ENCODE measurements at places on chromosomes 5 and 9.

- DNase-seq = no peak
These were observed 144.6 kb downstream of the CACNA1B start for GRCh38 chr9:138022121-138022741.

- no peak for DNase-seq
These were observed 160.2 kb downstream of the ARHGEF28 start for GRCh38 chr5:73786043-73786831.

- DNase-seq = no peak
These were observed 92.5 kb downstream of the ATPSCKMT start for GRCh38 chr5:10157085-10157669.

DNA sequence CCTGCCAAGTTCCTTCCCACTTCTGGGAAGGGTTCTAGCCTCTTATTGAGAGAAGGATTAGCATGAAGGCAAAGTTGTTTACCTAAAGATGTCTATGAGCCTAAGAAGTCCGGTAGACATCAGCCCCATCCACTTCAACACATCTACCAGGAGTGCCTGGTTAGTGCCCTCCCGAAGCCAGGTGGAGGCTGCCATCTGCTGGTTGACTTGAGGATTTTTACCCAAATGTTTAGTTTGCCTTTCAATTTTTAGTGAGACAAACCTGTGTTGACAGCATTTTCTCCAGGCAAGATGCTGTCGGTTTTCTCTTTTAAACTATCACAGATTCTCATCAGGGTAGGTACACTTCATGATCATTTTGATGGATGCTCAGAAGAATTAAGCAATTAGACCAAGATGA is 83.6 kb upstream of the TNFSF8 start:
- no peak for DNase-seq

- DNase-seq = no peak
These were observed 158.5 kb upstream of the CLINT1 start for GRCh38 chr5:158017469-158017868.

DNA sequence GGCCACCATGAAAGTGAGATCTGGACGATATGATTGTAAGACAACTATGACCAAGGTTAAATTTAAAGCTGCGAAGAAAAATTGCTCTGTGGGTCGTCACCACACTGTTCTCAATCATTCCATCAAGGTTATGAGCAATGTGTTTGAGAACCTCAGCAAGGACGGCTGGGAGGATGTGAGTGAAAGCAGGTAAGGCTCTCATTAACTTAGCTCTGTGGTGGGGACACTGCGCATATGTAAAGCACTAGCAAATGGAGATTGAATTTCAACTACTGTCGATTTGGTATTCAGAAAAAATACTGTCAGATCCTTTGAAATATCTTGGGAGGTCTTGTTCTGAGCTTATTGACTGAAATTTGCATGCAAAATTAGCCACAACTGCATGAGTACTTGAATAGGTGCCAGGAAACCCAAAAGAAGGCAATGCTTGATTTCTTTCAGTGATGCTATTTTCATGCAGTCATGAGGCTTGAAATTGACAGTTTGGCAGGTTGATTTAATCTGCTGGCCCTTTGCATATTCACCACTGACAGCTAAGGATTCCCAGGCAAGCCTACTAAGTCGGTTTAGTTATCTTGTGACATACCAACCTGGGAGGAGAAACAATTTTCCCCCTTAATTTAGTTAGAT is 183.9 kb upstream of the SH3GL2 start:
- DNase-seq = no peak

DNA sequence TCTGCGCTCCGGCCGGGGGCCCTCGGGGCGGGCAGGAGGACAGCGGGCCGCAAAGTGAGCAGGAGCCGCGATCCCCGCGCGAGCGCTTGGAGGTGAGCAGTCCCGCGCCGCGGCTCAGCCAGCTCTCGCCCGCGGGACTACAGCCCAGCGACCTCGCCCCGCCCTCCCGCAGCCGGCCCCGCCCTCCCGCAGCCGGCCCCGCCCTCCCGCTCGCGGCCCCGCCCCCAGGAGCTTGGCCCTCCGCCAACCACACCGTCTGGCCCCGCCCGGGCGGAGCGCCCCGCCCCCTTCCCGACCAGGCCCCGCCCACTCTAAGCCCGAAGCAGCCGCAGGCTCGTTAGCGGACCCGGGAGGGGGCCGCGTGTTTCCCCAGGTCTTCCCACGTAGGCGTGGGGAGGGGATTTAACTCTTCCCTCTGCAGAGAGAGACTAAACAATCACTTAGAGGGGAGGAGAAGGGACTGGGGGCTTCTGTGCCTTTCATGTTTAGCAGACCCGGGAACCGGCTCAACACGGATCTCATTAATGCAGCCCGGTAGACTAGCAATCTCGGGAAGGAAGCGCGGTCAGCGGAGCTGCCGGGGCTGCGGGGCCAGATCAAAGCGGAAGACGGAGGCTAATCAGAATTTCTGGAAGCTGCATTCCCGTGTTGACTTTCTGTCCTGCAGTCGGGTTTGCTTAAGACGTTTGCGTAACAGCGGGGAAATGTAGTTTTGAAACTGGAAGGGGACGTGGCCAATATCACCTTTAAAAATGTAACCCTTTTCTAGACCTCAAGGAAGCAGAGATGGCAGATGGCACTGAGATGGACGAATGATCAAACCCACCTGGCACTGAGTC is at the start of gene MYO10:
TSS of gene MYO10 (minus strand) at position 139 of the 839 bp plus-strand sequence. CDS start 480 bp downstream, outside the sequence.
- DNase-seq = no peak

DNA sequence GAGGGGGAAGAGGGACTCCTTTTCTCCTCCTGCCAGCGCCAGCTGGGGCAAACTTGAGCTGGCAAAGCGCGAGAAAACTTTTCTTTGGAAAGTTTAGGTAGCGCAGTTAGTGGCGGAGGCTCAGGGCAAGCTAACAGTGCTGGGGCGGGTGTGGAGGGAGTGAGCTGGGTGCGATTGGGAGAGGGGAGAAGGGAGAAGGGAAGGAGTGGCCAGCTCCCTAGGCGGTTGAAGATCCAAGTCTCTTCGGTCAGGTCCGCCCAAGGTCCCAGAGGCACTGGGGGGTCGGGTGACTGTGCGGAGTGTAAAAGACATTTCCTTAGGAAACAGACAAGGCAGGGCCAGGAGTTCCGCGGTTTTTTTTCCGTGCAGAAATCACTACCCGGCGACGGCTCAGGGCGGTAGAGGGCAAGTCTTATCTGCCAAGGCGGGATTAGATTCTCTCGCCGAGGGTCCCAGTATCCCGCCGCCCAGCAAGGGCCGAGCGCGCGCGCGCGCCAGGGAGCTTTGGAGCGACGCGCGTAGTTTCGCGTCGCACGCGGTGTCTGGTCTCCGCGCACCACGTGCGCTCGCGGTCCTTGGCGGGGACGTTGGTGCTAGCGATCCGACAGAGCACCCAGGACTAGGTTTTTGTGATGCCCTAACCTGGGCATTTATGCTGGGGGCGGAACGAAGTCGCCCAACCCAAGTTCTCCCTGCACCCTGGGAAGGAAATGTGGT is 33.6 kb upstream of the NFIB start:
- DNase-seq = no peak

DNA sequence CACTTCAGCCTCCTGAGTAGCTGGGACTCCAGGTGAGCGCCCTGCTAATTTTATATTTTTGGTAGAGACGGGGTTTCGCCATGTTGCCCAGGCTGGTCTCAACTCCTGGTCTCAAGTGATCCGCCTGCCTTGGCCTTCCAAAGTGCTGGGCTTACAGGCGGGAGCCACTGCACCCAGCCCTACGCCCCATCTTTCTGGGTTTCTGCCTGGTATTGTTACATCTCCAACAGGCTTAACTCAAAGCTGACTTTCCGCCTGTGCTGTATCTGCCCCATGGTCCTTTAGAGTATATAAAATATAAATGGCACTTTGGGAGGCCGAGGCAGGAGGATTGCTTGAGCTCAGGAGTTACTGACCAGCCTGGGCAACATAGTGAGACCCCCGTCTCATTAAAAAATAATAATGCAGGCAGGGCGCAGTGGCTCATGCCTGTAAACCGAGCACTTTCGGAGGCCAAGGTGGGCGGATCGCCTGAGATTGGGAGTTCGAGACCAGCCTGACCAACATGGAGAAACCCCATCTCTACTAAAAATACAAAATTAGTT is 36.5 kb upstream of the GLDC start:
- DNase-seq = no peak

All from cerebellar nuclear complex (tissue), 1 donor.